ENCODE measurements at places on chromosomes 7 and 10. TPM values are rescaled to one million over a fixed set of nuclear protein-coding genes. Genes with fewer than 3 reads are reported as not detected.

The IL6 gene
- total RNA-seq: 3.6 TPM

GRCh38 chr7:50339990-50340500 lies 35.5 kb downstream of the IKZF1 start:
- H3K27me3 ChIP-seq: no peaks in the 10 kb centered on the region
- H3K4me1 ChIP-seq: no peaks in the 10 kb centered on the region
- H3K4me3 ChIP-seq: no peak overlapping the region
- H3K36me3 ChIP-seq: no peaks in the 10 kb centered on the region
- no peak overlapping the region for H3K27ac ChIP-seq

- H3K27ac ChIP-seq: peak overlapping the region; percentile 96
- DNase-seq: peak; percentile 57
- no peak overlapping the region for H3K4me3 ChIP-seq
- no peaks in the 10 kb centered on the region for H3K4me1 ChIP-seq
These were observed 52.0 kb downstream of the VIPR2 start for GRCh38 chr7:159092701-159093121.

DNA sequence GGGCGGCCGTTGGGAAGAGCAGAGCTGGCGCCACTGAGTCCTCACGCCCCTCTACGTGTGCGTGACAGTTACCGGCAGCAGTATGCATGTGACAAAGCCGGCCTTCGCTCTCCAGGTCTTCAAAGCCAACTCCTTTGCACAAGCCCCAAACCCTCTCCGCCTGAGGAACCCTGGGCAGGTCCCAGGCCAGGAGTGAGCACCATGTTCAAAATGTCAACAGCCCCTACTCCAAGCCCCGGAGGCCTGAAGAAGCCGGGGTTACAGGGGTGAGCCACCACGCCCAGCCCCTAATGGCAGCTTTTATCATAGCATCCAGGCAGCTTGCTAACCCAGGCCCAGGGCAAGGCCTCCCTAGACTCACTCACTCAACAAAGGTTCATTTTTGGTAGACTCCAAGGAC lies 70.8 kb downstream of the OAT start:
- H3K4me1 ChIP-seq: no peaks in the 10 kb centered on the region
- no peak for DNase-seq
- no peak overlapping the region for H3K27ac ChIP-seq
- H3K27me3 ChIP-seq: no peaks in the 10 kb centered on the region
- no peaks in the 10 kb centered on the region for H3K36me3 ChIP-seq

The SH2B2 gene
- 1.3 TPM for total RNA-seq

GRCh38 chr7:40802497-40802896 lies 667.7 kb downstream of the SUGCT start:
- no peak overlapping the region for H3K27ac ChIP-seq
- H3K36me3 ChIP-seq: no peaks in the 10 kb centered on the region
- no peaks in the 10 kb centered on the region for H3K27me3 ChIP-seq
- H3K4me1 ChIP-seq: no peaks in the 10 kb centered on the region
- H3K4me3 ChIP-seq: no peak overlapping the region

- no peak for DNase-seq
- H3K4me3 ChIP-seq: no peak overlapping the region
- no peaks in the 10 kb centered on the region for H3K27me3 ChIP-seq
These were observed 181.0 kb upstream of the TCF7L2 start for GRCh38 chr10:112769081-112769480.

GRCh38 chr10:14405076-14406065 lies 74.6 kb upstream of the FRMD4A start:
- no peaks in the 10 kb centered on the region for H3K36me3 ChIP-seq
- H3K27ac ChIP-seq: no peak overlapping the region
- no peak for DNase-seq
- no peaks in the 10 kb centered on the region for H3K4me1 ChIP-seq
- no peaks in the 10 kb centered on the region for H3K27me3 ChIP-seq
